ENCODE measurements at places on chromosomes 13 and 19. TPM values are rescaled to one million over a fixed set of nuclear protein-coding genes. Genes with fewer than 3 reads are reported as not detected.

FGF22 gene
- under 0.01 TPM for total RNA-seq

DNA sequence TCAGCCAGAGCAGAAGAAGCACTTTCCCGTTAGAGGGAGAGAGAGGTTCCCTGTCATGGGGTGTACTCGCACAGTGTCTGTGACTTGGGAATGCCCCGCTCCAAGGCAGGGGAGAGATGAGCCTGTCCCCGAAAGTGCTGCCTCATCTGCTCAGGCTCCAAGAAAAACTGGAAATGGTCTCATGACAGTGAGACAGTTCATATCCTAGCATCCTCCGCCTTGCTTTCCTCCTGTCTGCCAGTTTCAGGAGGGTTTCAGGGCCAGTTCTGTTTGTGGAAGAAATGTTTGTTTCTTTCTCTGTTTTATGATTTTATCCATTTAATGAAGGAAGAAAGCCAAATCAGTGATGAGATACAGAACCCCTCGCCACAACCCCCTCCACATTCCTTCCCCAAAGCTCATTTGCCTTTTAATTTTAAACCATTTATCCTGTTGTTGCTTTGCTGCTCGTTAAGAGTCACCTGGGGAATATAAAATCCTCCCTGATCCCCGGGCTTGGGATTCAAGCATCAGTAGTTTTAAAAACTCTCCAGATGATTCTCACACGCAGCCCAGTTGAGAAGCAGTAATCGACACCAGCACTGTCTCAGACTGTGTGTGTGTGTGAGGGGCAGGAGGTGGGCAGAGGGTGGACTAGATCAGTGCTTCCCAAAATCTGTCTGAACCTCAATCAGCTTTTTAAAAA, 144.6 kb upstream of the UBL3 start:
- DNase-seq, result no peak

- no peak for DNase-seq
These were observed 1430.0 kb downstream of the EFNB2 start for GRCh38 chr13:105105471-105105870.

DNA sequence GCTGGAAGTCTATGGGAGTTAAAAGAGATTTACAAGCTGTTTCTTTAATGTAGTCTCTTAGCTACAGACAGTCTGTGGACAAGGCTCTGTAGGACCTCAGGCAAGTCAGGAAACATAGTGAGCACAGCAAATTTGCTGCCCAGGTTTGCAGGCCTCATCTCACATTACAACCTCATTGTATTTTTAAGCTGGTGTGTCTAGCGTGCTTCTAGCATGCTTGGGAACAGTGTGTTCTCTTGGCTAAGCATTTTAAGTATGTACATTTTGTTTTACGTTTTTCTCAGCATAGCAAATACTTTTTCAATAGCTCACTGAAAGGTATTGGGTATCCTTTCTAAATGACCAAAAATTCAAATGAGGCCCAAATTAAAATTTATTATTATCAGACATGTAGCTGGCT, 113.2 kb downstream of the STARD13 start:
- no peak for DNase-seq

- no peak for DNase-seq
These were observed 14.8 kb downstream of the EPSTI1 start for GRCh38 chr13:42977219-42977659.

DNA sequence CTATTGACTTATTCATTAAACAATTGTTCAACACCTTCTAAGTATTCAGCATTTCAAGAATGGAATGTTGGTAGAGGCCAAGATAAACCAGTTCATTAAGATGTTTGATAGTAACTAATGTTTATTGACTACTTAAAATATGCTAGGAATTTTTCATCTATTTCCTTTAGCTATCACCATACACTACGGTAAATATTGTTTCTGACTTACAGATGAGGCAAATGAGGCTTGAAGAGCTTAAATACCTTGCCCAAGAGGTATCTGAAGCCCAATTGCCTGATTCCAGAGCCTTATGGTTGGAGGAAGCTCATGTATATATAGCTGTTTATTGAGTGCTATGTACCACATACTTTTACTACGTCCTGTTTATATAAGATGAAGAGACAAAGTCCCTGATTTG, 286.2 kb downstream of the NDFIP2 start:
- DNase-seq, result no peak

GRCh38 chr13:43300865-43301264, 277.5 kb downstream of the DNAJC15 start:
- DNase-seq, result no peak

GRCh38 chr13:82356667-82357410, 1525.4 kb downstream of the SLITRK1 start:
- DNase-seq, result peak; percentile 23

- no peak for DNase-seq
These were observed 100.0 kb upstream of the PCDH9 start for GRCh38 chr13:67330149-67330548.

Data from hematopoietic multipotent progenitor cell (in vitro differentiated cells).